SJCRH30 (cell line): ENCODE measurements at places on chromosomes 6 and 20. TPM values are rescaled to one million over a fixed set of nuclear protein-coding genes. Genes with fewer than 3 reads are reported as not detected.

Gene ADGRB3
- total RNA-seq: 6.0 and 8.7 TPM in 2 replicates

Gene SLC2A10
- total RNA-seq: 4.6 and 5.1 TPM in 2 replicates

Gene TFB1M
- total RNA-seq: 9.2 and 13.1 TPM in 2 replicates

Gene HCK
- total RNA-seq: not detected in 2 replicates

Gene OXT
- total RNA-seq: not detected in 2 replicates

DNA sequence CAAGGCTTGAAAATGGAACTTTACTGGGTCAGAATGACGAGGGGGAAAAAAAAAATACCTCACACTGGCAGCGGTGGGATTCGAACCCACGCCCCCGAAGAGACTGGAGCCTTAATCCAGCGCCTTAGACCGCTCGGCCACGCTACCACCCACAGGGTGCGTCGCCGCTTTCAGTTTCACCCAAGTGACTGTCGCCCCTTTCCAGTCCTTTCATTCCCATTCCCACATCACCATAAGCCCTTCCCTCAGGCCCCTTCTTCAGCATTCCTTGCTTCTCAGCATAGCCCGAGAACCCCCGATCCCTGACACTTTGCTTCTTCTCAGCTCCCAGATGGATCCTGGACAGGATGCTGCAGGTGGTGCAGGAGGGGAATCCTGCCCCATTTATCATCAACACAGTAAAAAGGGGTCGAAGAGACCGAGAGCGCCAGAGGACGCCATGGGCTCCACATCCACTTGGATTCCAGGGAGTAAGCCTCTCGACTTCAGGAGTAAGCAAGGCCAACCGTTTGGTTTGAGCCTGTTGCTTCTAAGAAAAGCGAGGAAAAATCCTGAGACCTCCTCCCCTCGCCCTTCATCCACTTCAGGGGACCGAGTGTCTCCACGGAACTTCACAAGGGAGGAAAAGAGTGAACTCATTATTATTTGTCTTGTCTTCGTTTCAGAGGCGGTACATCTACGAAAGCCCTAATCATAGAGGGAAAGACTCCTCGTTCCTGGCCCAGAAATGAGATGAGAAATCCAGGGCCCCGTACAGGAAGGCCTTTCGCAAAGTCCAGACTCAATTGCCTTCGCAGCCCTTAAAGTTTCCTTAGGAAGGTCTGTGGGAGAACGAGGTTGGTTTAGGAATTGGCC lies 20.0 kb upstream of the TRIM27 start:
- peak; percentile 77 for DNase-seq
- no peaks in the 10 kb centered on the region for H3K4me1 ChIP-seq
- no peaks in the 10 kb centered on the region for H3K36me3 ChIP-seq

GRCh38 chr6:7489376-7489775 lies 52.1 kb upstream of the DSP start:
- DNase-seq: no peak
- H3K27me3 ChIP-seq: no peaks in the 10 kb centered on the region
- no peak overlapping the region for H3K4me3 ChIP-seq
- H3K4me1 ChIP-seq: no peaks in the 10 kb centered on the region

GRCh38 chr6:43204271-43205105 lies 22.5 kb downstream of the CUL9 start:
- H3K4me1 ChIP-seq: no peaks in the 10 kb centered on the region
- peaks cover 4% of the 10 kb centered on the region; the same call in 1 of the 2 replicates for H3K36me3 ChIP-seq
- H3K27ac ChIP-seq: no peak overlapping the region
- DNase-seq: no peak
- no peaks in the 10 kb centered on the region for H3K27me3 ChIP-seq

DNA sequence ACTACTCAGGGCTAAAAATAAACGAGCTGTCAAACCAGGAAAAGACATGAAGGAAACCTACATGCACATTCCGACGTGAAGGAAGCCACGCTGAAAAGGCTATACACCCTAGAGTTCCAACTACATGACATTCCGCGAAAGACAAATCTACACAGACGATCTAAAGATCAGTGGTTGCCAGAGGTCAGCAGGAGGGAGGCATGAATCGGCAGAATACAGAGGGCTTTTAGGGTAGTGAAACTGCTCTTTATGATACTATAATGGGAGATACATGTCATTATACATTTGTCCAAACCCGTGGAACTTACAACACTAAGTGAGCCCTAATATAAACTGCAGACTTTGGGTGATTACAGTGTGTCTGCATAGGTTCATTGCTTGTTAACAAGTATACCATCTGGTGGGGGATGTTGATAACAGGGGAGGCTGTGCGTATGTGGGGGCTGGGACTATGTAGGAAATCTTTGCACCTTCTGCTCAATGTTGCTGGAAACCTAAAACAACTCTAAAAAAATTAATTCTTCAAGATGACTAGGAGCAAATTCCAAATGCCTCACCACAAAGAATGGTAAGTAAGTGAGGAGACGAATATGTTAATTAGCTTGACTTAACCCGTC lies 132.2 kb upstream of the CDH4 start:
- no peaks in the 10 kb centered on the region for H3K36me3 ChIP-seq
- no peaks in the 10 kb centered on the region for H3K4me1 ChIP-seq
- H3K27me3 ChIP-seq: peaks cover 31% of the 10 kb centered on the region
- H3K4me3 ChIP-seq: no peak overlapping the region

- DNase-seq: no peak
- H3K4me1 ChIP-seq: no peaks in the 10 kb centered on the region
- no peak overlapping the region for H3K4me3 ChIP-seq
- H3K27ac ChIP-seq: no peak overlapping the region
Observed at GRCh38 chr6:136347847-136348246, 58.2 kb upstream of the BCLAF1 start.

- peak; percentile 71 for DNase-seq
- H3K36me3 ChIP-seq: no peaks in the 10 kb centered on the region
- peak overlapping the region; percentile 19; the same call in 1 of the 2 replicates for H3K4me3 ChIP-seq
- H3K27me3 ChIP-seq: no peaks in the 10 kb centered on the region
Observed at GRCh38 chr6:17202526-17202925, 78.6 kb upstream of the RBM24 start.

- peaks cover 33% of the 10 kb centered on the region for H3K4me1 ChIP-seq
- no peaks in the 10 kb centered on the region for H3K27me3 ChIP-seq
- H3K36me3 ChIP-seq: no peaks in the 10 kb centered on the region
- H3K4me3 ChIP-seq: no peak overlapping the region
Observed at GRCh38 chr6:45920819-45921511, 94.7 kb downstream of the CLIC5 start.

DNA sequence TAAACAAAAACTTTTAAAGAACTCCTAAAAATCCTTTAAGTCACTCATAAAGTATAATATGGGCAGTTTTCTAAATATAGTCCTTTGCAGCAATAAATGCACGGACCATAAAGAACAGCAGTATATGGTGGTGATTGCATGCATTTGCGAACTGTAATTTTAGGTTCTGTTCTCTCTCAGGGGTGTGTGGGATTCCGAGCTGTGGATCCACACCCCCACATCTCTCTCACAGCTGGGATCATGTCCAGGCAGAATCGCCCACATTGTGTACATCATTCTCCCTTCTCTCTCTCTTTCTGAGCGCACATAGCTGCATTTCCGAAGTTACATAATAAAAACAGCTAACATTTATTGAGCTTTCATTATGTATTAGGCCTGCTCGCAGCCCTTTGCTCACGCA lies 28.6 kb downstream of the SLC52A3 start:
- no peaks in the 10 kb centered on the region for H3K36me3 ChIP-seq
- H3K27me3 ChIP-seq: no peaks in the 10 kb centered on the region
- DNase-seq: no peak

DNA sequence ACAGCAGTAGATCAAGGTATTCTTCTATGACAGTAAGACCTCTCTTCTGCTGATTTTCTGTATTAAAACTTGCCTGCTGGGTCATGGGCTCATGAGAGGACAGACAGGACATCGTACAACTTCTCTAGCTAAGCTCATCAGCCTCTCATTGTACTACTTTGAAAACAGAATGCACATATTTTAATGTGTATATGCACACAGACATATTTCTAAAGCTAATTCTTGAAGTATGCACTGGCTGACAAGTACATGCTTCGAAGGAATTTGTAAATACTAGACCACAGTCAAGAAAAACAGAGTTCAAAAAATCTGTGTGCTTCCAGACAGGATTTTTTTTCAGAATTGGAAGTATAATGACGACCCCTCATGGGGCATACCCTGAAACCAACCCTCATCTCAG lies 81.7 kb upstream of the CD83 start:
- H3K27me3 ChIP-seq: no peaks in the 10 kb centered on the region; the same call in 1 of the 2 replicates
- H3K36me3 ChIP-seq: no peaks in the 10 kb centered on the region
- H3K4me1 ChIP-seq: no peaks in the 10 kb centered on the region
- H3K27ac ChIP-seq: no peak overlapping the region
- no peak for DNase-seq

- no peaks in the 10 kb centered on the region for H3K27me3 ChIP-seq
- H3K4me1 ChIP-seq: no peaks in the 10 kb centered on the region
- no peak for DNase-seq
- H3K36me3 ChIP-seq: no peaks in the 10 kb centered on the region
- H3K4me3 ChIP-seq: no peak overlapping the region
Observed at GRCh38 chr6:170143401-170144150, 147.3 kb downstream of the DLL1 start.

DNA sequence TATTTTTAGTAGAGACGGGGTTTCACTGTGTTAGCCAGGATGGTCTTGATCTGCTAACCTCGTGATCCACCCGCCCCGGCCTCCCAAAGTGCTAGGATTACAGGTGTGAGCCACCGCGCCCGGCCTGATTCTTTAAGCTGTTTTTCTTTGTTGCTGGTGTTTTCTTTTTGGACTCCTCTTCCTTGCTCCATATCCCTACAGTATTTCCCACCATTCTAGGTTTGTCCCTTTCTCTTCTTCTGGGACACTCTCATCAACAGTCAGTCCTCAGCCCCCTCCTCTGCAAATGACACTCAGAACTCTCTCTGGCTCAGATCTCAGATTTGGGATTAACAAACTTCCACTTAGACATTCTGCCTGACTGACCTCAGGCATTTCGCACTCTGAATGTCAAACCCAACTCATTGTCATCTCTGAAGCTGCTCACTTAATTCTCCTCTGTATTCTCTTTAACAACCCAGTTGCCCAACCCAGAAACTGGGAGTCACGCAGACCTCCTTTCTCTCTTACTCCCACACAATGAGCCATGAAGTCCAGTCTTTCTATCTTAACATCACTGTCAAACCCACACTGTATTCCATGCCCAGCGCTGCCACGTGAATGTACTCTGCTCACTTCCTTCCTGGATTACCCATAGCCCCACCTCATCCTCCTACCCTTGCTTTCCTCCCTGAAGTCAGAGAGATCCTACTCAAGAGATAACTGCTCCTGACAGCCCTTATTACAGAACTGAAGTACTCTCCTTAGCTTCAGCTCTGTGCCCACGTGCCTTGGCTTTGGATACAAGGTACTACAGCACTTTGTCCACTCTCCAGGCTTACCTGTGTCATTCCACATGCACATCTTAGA lies 2.6 kb downstream of the MPIG6B start:
- no peak overlapping the region for H3K27ac ChIP-seq
- no peaks in the 10 kb centered on the region for H3K27me3 ChIP-seq
- H3K4me1 ChIP-seq: 0 out of 2 replicates have a peak, but pooled peaks cover 4% of the 10 kb centered on the region
- H3K36me3 ChIP-seq: peaks cover 2% of the 10 kb centered on the region; the same call in 1 of the 2 replicates

- H3K27ac ChIP-seq: no peak overlapping the region
- no peaks in the 10 kb centered on the region for H3K36me3 ChIP-seq
- DNase-seq: no peak
- H3K4me1 ChIP-seq: peaks cover 11% of the 10 kb centered on the region
- no peaks in the 10 kb centered on the region for H3K27me3 ChIP-seq
Observed at GRCh38 chr6:151196555-151196954, 43.2 kb upstream of the AKAP12 start.

DNA sequence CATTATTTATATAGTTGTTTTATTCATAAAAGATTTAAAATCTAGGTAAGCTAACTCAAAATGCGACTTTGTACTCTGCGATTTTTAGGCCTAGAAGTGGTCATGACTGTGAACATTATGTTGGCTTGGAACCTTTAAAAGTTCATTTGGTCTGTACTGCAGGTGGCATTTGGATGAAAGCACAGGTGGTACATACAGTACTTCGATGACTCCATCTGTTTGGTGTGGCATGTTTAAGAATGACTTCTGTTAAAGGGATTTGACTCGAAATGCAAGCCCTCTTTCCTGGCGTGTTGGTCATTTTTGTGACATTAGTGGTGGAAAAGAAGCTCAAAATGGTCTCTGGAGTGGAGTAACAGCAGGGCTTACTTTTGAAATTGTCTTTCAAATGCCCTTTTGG lies 118.1 kb downstream of the UST start:
- no peak for DNase-seq
- no peaks in the 10 kb centered on the region for H3K27me3 ChIP-seq
- no peak overlapping the region for H3K27ac ChIP-seq
- no peaks in the 10 kb centered on the region for H3K36me3 ChIP-seq
- H3K4me3 ChIP-seq: no peak overlapping the region

DNA sequence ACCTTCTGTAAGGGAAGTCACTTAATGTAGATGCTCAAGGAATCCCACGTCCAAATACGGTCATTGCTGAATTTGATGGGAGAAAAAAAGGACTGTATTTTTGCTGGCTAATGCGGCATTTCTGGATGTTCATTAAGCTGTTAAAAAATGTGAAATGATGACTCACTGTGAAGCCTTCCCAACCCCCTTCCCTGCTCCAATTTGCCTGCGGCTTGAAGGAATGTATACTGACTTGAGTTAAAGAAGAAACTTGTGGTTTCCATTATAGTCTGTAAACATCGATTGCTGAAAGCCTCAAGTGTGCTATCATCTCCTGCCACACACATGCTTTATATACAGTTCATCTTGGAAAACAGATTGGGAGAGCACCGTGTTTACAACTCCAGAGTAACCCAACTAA lies 249.1 kb upstream of the JAG1 start:
- H3K27ac ChIP-seq: no peak overlapping the region
- H3K27me3 ChIP-seq: no peaks in the 10 kb centered on the region; the same call in 1 of the 2 replicates
- DNase-seq: peak; percentile 34
- H3K4me3 ChIP-seq: no peak overlapping the region
- H3K4me1 ChIP-seq: peaks cover 8% of the 10 kb centered on the region

DNA sequence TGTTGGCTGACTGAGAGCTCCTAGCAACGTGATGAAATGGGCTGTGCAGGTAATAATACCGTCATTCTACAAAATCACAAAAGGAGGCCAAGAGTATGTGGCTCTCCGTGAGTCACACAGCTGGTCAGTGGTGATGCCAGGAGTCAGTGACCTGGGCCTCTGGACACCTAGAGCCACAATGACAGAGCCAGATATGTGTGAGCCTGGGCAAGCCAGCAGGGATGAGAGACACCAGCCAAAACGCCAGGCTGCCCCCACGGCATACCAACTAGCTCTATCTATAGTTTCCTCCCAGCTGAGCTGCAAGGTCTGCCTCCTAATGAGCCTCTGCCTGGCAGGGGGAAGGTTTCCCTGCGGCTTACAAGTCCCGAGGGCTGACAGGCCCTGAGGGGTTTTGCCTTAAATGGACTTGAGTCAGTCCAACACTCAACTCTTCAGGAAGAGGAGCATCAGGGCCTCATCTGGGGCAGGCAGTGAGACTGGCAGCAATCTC lies 70.0 kb downstream of the CPNE5 start:
- H3K4me1 ChIP-seq: peaks cover 28% of the 10 kb centered on the region
- no peaks in the 10 kb centered on the region for H3K36me3 ChIP-seq
- no peaks in the 10 kb centered on the region for H3K27me3 ChIP-seq
- no peak overlapping the region for H3K27ac ChIP-seq

GRCh38 chr6:43428112-43428570 lies 800 bp downstream of the ABCC10 start:
- H3K4me1 ChIP-seq: peaks cover 5% of the 10 kb centered on the region
- H3K36me3 ChIP-seq: no peaks in the 10 kb centered on the region
- DNase-seq: no peak
- H3K4me3 ChIP-seq: peak overlapping the region; percentile 72
- peak overlapping the region; percentile 59 for H3K27ac ChIP-seq

GRCh38 chr6:36501686-36502085 lies 45.6 kb downstream of the STK38 start:
- H3K36me3 ChIP-seq: peaks cover 45% of the 10 kb centered on the region
- H3K4me1 ChIP-seq: peaks cover 3% of the 10 kb centered on the region; the same call in 1 of the 2 replicates
- DNase-seq: no peak
- H3K4me3 ChIP-seq: no peak overlapping the region
- H3K27me3 ChIP-seq: no peaks in the 10 kb centered on the region
